NCI-H510A (cell line): ENCODE measurements at places on chromosomes 16 and 17.

- peak; percentile 75 for DNase-seq
Measured at GRCh38 chr17:36888236-36888951, 48.9 kb upstream of the LHX1 start.

- no peak for DNase-seq
Measured at GRCh38 chr16:73170612-73171038, 122.7 kb upstream of the ZFHX3 start.

- no peak for DNase-seq
Measured at GRCh38 chr17:41836550-41837196, 641 bp upstream of the NT5C3B start.

GRCh38 chr16:4347010-4347409 lies 4.1 kb downstream of the PAM16 start:
- no peak for DNase-seq

DNA sequence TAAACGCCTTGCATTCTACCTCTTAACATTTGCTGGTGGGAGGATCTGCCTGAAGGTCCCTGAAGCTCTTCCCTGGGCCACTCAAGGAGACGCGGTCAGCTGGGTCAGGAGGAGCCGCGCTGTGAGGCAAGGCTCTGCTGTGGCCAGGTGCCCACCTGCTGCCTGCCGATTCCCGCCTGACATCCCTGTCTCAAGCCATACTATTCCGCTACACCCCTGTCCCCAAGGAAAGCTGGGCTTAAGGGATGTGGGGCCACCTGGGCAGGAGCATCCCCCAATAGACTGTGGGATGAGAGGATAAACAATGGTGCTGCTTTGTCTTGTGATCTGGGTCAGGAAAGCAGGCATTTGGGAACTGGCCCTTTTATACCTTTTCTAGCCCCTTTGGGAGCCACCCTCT lies 5.1 kb downstream of the TPPP3 start:
- no peak for DNase-seq

DNA sequence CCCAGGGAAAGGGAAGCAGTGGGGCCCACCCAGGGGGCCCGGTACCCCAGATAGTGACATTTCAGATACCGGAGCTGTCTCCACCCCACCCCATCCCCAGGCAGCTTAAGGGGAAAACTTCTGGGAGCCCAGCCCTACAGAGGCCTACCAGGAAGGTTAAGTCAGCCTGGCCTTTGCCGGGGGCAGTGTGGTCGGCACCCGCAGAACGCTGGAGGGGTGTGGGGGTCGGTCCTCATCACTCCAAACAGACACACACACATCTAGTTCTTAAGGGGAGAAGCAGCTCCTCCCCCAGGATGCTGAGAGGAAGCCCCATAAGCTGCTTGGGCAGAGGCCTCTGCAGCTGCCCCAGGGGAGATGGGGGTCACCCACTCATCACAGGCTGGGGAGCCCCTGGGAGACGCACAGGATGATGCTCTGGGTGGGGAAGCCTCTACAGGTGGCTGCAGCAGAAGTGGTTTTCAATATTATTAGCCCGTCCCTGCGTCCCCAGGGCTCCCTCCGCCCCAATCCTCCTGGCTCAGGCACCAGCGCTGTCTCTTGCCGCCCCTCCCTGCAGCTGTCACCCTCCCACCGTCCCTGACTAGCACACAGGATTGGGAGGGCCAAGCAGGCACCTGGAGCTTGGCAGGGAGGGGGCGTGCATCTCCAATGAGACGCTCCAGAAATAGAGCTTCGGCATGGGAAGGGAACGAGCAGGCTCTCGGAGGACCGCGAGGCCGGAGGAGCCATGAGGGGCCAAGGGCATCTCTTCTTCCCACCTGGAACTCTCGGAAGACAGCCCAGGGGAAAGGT lies 1.4 kb upstream of the ABR start:
- no peak for DNase-seq

DNA sequence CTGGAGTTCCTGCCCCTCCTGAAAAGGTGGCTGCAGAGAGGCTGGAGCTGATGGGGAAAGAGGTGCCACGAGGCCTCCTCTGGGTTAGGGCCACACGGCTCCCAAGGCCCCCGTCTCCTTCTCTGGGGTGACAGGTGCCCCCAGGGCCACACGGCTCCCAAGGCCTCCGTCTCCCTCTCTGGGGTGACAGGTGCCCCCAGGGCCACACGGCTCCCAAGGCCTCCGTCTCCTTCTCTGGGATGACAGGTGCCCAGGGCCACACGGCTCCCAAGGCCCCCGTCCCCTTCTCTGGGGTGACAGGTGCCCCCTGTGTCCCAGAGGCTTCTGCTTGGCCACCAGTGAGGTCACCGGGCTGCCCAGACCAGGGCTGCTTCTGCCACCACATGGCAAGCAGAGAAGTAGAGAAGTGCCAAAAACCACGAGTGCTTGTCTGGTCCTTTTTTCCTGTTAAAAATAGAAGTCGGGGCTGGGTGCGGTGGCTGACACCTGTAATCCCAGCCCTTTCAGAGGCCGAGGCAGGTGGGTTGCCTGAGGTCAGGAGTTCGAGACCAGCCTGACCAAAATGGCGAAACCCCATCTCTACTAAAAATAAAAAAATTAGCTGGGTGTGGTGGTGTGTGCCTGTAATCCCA lies 4.1 kb downstream of the CAPN15 start:
- DNase-seq, result no peak

GRCh38 chr16:10200637-10201586 lies 18.7 kb upstream of the GRIN2A start:
- DNase-seq, result no peak

- no peak for DNase-seq
Measured at GRCh38 chr16:80875616-80876015, 71.2 kb upstream of the CDYL2 start.

DNA sequence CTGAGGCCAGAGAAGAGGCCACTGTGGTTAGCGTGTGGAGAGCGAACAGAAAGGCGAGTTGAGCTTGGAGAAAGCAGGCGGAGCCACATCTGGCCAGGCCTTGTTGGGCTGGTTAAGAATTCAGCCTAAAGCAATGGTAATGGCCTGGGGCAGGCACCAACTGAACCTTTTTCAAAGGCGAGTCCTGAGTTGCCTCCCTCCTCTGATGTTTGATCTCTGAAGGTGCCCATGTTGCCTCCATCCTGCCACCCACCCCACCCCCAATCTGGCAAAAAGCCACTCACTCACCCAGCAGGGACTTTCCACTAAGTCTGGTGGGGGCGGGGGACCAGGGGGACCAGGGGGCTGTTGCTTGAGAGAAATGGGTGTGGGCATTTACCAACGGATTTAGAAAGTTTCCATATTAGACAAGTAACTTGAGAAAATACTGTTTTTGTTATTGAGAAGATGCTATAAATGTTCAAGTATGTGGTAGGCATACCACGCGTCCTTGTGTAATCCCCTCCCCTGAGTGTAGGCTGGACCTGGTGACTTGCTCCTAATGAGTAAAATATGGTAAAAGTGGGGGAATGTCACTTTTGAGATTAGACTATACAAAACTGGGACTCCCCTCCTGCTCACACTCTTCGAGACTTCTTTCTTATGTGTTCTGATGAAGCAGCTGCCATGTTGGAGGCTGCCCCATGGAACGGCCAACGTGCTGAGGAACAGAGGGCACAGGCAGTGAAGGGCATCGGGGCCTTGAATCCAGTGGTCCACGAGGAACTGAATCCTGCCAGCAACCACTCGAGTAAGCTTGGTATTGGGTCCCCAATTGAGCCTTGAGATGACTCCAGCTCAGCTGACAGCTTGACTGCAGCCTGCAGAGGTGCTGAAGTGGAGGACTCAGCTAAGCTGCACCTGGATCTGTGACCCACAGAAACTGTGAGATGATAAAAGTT lies 29.9 kb upstream of the TNS4 start:
- no peak for DNase-seq

DNA sequence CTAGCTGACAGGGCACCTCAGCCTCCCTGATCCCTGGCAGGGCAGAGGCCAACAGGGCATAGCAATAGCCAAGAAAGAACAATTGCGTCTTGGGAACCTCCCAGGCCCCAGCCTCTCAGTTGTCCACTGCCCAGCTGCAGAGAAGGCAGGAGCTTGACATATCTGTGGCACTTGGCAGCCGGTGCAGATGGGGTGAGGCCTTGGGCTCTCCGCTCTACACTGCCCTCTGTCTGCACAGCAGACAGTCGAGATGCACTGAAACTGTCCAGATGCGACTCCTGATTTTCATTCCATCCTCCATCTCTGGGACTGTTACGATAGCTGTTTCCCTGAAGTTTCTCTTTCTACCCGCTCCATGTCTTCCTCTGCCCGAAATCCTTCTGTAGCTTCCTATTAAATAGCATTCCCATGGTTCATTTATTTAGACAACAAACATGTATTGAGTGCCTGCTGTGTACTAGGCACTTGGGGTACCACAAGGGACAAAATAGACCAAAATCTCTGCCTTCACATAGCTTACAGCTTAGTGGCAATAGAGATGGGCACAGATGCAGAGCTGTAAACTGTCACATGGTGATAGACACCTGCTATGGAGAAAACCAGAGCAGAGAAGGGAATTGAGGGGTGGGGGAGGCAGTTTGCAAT lies 3.3 kb downstream of the POLR3E start:
- DNase-seq, result peak; percentile 24

GRCh38 chr16:55010492-55011160 lies 80.0 kb downstream of the IRX5 start:
- no peak for DNase-seq

GRCh38 chr17:2023692-2024571 lies 1.2 kb downstream of the RTN4RL1 start:
- no peak for DNase-seq

- no peak for DNase-seq
Measured at GRCh38 chr17:17672453-17673368, 8.5 kb upstream of the RAI1 start.

DNA sequence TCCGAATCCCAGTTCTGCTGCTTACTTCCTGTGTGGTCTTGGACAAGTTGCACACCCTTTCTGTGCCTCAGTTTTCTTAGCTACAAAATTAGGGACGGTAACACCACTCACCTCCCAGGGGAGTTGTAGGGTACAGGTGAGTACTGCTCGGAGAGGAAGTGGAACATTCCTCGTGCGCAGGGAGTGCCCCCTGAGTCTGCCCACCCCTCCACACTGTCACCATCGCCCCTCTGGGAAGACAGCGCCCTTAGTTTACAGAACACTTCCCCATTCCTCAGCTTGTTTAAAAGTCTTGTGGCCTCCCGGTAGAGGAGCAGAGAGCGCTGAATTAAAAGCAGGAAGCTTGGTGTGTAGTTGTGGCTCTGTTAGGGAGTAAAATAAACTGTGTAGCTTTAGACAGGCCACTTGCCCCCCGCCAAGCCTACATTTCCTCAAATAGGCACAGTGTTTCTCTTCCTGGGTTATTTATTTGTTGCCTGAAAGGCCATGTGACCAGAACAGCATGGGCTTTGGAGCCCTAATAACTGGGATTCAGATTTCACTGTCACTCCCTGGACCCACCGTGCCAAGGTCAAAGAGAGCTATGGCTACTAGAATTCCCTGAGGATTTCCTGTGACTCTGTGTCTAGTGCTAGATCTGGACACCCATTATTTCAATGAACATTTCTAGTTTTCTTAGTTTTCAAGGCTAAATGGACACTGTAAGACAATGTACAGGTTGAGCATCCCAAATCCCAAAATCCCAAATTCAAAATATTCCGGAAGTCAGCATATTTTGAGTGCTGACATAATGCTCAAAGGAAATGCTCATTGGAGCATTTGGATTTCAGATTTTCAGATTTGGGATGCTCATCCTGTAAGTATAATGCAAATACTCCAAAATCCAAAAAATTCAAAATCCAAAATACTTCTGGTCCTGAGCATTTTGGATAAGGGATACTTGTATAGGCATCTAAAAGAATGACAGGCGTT lies 372.5 kb downstream of the SNX29 start:
- DNase-seq, result no peak

DNA sequence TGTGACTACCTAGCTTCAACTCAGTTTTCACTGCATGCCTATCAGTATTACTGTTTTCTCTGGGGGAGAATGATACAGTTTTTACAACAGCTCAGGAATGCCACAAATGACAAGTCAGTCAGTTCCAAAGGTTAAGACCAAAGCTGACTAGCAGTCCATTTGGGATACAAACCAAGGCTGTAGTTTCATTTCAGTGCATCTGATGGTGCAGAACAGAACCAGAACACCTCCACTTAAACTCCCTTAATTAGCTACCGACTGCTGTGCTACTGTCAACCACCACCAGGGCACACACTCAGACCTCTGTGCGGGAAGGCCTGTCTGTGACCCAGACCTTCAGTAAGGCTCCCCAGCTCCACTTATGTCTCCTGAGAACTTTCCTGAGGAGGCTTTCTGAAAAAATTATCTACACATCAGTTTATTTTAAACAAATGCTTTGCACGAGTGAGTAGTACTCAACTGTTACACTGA lies 20.4 kb downstream of the NFE2L1 start:
- DNase-seq, result no peak

DNA sequence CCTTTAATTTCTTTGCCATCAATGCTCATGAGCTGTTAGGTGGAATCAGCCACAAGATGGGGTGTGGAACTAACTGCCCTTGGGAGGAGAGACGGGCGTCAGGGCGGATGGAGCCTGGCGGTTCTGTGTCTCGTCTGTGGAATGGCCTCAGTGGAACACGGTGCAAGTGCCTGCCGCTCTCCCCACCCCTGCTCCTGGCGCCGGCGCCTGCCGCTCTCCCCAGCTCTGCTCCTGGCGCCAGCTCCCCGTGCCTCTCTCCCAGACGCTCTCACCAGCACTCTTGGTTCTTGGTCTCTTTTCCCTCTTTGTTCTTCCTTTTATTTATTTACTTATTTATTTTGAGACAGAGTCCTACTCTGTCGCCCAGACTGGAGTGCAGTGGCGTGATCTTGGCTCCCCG lies 13.2 kb upstream of the RPL13 start:
- no peak for DNase-seq

GRCh38 chr17:66682283-66682682 lies 152.6 kb upstream of the CACNG5 start:
- DNase-seq, result no peak

DNA sequence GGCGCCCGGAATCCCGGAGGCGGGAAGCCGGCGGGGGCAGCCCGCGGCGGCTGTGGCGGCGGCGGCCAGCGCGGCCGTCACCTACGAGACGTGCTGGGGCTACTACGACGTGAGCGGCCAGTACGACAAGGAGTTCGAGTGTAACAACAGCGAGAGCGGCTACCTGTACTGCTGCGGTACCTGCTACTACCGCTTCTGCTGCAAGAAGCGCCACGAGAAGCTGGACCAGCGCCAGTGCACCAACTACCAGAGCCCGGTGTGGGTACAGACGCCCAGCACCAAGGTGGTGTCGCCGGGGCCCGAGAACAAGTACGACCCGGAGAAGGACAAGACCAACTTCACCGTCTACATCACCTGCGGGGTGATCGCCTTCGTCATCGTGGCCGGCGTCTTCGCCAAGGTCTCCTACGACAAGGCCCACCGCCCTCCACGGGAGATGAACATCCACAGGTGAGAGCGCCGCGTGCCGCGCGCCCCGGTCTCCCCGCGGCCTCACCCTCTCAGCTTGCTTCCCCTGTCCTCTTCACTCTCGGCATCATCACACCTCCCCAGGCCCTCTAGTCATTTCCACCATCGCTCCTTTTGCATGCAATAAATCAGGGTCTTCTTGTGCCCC lies 706 bp downstream of the SHISA6 start:
- DNase-seq, result no peak

DNA sequence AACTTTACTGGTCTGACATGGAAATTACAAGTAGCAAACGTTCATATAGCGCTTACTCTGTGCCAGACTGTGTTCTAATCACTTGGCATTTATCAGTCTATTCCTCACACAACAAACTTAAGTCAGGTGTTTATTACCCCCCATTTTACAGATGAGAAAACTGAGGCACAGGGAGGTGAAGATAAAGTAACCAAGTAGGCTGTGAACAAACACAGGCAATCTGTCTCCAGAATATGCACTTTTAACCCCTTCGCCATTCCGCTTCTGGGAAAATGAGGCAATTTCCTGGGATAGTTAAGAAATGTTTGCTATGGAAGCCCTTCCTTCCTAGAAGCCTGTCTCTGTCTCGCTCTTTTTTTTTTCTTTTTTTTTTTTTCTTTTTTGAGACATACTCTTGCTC lies 12.2 kb upstream of the CXCL16 start:
- DNase-seq, result no peak
